Left renal cortex interstitium (tissue), 4 donors: ENCODE measurements at places on chromosomes 1 and 21.

DNA sequence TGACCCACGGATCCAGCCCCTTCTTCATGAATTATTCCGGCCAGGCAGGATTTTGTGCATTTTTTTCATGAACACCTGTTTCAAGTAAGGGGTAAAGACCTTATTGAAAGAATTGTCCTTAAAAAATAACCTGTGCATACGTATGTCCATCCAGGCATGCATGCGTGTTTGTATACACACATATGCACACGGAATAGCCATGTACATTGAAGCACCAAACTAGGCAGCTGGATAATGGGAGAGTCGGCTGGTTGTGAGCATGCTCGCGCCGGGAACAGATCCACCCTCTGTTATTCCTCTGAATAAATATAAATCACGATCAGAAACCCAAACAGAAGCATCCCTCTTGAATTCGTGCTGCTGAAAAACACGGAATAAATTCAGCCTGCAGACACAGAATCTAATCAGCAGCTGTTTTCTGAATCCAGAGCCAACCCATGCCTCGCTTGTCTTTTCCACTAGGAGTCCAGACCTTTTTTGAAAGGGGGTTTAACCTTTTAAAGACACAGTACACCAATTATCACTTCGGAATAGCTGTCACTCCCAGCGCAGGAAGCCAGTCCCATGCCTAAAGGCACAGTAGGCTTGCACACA lies at the start of gene HIVEP3:
Gene HIVEP3, minus strand, starts transcription at position 473 of the 594 bp plus-strand sequence.
- DNase-seq = no peak

GRCh38 chr1:165930961-165931360 lies 103.5 kb downstream of the UCK2 start:
- DNase-seq = no peak

GRCh38 chr1:24119859-24120756 lies 8.2 kb upstream of the MYOM3 start:
- no peak for DNase-seq

- DNase-seq = no peak
Observed at GRCh38 chr1:101460739-101461138, 223.9 kb downstream of the S1PR1 start.

DNA sequence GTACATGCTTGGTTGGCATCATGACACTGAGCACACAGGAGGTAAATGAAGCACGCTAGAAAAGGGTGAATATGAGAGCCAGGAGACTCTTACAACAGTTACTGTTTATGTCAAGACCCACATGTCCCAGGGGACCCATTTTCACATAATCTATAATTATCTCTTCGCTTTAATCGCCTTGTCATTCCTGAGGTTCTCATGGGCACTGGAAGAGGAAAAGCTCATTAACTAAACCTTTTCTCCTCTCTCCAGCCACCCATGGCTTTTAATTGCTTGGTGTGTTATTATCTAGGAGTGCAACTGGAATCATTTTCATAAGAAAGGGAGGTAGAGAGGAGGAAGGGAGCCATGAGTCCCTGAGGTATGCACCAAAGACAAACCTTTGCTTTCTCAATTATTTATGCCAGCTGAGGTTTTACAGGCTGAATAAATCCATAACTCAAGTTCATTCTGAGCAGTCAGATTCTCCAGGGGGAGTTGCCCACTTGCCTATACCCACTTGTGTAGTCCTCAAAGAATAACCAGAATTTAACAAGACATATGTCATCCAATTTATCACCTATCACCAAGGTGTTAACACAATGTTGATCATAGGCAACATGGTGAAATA lies 77.4 kb downstream of the ACBD6 start:
- no peak for DNase-seq

DNA sequence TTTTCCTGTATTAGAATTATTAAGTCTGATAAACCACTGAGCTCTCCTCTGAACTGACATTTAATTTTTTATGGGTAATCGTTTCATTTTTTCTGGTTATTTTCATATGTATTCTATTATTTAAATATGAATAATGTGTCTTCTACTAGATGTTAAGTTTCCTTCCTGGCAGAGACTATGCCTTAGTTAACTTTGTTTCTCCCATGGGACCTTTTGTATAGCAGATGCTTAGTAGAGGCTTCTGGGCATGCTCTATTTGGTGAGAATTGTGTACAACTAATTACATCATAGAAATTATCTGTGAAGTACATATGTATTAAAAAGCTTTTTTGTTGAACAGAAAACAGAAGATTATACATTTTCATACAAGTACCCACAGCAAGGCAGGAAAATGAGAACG lies 23.4 kb downstream of the CTBS start:
- no peak for DNase-seq

DNA sequence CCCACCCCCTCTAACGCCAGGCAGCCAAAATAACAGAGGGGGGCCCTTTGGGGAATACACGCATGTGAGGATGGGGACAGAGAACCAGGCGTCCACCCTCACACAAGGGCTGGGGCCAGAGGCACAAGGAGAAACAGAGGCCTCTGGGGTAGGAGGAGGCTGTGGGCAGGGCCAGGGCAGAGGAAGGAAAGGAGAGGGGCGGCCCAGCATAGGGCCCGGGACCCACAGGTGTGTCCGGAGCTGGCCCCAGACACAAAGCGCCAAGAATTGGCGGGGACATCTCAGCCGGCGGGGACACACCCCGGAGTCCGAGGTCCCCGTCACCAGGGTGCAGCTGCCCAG lies 6.7 kb downstream of the PLEKHG5 start:
- no peak for DNase-seq

- no peak for DNase-seq
Observed at GRCh38 chr1:179984942-179985341, 30.3 kb downstream of the CEP350 start.
